ENCODE measurements at places on chromosomes 5 and 9. TPM values are rescaled to one million over a fixed set of nuclear protein-coding genes. Genes with fewer than 3 reads are reported as not detected.

The SCGB3A2 gene
- total RNA-seq: not detected

DNA sequence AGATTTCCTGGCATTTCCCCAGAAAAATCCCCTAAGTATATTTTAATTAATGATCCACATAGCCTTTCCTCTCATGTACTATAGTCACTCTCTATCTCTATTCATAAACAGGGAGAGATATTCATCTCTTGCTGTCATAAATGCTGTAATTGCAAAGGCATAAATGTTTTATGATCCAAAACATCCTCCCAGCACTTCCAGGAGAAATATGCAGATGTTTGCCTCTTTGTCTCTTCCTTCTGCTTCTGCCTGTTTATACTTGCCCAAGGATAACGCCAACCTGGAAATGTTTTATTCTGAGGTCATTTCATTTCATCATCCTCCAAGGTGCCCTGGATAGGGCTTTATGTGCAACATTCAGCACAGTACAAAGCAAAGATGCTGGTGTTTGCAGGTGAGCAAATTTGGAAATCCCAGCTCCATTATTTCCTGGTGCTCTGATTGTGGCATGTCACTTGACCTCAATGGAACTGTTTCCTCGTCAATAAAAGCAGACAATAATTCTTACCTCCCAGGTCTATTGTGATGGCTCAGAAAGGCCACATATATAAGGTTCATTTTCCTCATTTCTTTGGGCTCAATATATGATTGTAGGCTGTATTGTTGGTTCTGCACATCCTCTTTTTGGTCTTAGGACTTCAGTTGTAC, 6.9 kb downstream of the TNFSF15 start:
- no peak for DNase-seq

DNA sequence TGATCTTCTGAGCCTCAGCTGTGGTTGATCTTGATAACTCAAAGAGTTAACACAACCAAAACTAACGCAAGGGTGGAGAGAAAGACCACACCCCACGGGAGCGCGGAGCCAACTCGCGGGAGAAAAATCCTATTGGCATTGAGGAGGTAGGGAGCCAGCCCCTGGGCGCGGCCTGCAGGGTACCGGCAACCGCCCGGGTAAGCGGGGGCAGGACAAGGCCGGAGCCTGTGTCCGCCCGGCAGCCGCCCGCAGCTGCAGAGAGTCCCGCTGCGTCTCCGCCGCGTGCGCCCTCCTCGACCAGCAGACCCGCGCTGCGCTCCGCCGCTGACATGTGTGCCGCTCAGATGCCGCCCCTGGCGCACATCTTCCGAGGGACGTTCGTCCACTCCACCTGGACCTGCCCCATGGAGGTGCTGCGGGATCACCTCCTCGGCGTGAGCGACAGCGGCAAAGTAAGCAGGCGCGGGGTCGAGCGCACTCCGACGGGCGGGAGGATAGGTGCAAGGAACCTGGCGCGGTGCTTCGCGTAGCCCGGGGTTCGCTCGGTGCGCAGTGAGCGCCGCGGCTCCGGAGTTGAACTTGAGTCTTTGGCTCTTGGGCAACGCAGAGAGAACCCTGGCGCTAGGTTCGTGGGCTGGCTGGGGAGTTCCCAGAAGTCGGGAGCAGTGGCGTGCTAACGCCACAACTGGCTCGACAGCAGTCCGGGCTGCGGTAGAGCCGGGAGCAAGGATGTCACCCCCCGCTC, at the start of gene GDA:
GDA (plus strand) TSS at position 210 of the 745 bp plus-strand sequence; CDS start at position 330, 120 bp downstream.
- no peak for DNase-seq

DNA sequence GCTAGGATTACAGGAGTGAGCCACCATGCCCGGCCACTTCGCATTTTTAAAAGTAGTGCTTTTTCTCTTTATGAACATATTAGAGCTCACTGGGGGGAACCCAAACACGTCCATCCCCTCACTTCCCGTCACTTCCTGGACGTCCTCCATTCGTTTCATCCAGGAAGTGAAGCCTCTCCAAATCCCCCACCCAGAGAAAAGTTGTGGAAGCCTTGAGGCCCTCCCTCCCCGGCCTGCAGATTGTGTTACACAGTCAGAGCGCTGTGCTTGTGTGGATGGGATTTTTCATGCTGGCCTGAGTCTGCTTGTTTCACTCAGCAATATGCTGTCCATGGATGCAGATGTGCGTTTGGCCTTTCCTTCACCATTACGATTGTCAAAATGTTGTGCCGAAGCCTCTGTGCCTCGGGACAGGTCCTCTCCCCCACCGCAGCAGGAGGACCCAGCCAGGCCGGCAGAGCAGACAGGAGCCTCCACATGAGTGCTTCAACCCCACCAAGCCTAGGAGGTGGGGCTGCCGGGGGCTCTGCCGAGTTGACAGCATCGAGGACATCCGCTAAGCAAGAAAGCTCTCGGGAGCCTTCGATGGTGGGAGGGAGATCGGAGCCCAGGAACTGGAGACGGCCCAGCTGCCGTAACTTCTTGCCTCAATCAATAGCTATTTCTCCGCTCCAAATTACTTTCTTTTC, 121.6 kb upstream of the PPP1R26 start:
- DNase-seq: no peak

DNA sequence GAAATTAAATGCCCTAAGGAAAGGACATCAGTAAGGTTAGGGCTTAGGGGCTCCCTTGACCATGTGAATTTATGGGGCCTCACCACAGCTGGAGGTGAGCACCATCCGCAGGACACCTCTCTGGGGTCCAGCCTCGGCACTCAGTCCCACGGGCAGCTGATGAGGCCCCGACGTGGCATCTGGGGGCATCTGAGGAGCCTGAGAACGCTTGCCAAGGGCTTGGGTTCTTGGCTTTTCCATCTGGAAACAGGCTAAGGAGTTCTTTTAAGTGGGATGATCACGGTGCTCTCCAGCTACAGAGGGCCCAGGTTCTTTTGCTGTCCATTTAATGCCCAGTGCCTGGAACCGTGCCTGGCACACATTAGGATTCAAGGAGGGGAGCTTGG, 3.6 kb downstream of the NKX2-5 start:
- DNase-seq: no peak

GRCh38 chr9:99341686-99342085, 119.6 kb downstream of the SEC61B start:
- DNase-seq: no peak
